ENCODE measurements at places on chromosomes 4 and X.

DNA sequence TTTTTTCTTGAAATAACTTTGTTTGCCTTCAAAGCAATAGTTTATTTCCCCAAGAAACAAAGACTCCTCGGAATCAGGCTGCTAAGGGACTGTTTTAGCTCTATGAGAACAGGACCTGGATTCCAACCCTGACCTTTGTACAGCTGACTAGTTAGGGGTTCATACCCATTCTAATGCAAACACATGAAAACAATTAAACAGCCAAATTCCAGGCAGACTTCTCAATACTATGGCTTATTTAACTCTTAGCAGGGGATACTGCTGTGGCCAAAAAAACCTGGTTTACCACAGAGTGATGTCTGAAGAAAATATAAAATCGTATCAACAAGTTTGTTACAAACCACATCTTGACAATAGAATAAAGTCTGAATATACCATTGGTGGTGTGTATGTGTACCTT lies 129.6 kb upstream of the INTU start:
- DNase-seq, result no peak

- DNase-seq, result no peak
Observed at GRCh38 chrX:96474029-96474740, 210.5 kb upstream of the DIAPH2 start.

- DNase-seq, result no peak
Observed at GRCh38 chrX:71291381-71291780, 7.9 kb downstream of the NONO start.

DNA sequence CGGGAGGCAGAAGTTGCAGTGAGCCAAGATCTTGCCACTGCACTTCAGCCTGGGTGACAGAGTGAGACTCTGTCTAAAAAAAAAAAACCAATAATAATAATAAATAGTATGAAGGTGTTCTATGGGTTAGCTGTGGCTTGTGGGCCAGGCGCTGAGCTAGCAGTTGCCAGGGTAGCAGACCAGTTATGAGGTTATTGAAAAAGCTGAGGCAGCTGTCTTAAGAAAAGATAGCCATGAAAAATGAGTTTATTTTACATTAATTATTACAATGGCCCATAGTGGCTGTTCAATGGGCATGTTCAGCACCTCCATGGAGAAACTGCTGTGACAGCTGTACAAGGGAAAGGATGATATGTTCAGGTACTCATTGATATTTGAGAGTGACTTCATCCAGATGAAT lies 13.3 kb upstream of the HSD17B10 start:
- no peak for DNase-seq

GRCh38 chrX:98490670-98491069 lies 1607.0 kb downstream of the RPA4 start:
- no peak for DNase-seq

DNA sequence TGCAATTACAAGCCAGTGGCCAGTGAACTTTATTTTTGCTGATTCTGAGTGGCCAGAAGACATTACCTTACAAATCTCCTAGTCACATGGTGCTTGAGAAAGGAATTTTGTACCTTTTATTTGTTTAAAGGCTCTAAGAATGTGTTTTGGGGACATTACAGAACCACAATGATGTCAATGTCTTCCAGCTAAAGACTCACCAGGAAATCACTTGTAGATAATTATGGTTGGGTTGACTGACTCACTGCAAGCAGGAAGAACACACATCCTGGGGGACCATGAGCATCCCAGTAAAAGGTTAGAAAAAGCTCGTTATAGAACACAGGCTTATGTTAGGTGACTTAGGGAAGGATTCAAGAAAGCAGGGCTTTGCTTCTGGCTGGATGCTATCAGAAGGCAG lies 119.4 kb upstream of the FAM9B start:
- DNase-seq, result no peak

DNA sequence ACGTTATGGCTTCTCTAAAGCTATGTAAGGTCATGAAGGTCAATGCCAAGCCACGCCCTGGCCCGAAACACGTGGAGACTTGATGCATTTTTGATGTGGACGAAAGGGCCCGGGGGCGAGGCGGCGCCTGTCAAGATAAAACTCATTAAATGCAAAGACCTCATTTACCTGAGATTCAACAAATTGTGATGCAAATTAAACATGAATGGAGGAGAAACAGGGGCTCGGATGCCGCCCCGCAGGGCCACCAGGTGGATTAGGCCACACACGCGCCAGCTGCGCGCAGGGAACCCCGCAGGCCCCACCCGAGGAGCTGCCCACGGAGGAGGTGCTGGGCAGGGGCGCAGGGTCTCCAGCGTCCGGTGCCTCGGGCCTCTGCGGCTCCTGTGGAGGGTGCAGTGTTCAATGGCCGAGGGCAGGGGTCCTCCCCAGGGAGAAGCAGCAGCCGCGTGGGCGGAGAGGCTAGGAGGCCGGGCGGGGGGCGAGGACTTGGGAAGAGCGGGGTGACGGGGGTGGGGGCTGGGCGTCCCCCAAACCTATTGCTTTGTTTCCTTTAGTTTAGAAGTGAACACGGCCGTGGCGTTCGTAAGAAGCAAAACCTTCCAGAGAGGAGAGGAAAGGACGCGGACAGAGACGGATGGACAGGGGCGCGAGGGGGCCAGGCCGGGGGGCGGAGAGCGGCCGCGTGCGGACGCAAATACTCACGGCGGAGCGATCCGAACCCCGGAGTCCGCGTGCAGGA lies 40.4 kb downstream of the CPLX1 start:
- DNase-seq, result no peak

DNA sequence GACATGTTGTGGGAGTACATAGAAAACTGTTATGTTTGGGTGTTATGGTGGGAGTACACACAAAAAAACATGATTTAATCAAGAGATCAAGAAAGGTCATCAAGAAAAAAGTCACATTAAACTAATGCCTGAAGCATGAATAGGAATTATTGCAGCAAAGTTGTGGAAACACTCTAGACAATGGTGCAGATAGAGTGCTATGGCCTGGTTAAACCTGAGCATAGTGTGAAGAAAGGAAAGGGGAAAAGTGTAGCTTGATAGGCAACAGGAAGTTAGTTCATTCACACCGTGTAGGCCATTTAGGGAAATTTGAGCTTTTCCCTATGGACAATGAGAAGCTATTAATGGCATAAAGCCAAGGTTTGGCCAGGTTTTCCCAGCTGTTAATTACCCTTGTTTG lies 162.1 kb upstream of the EMCN start:
- DNase-seq, result no peak

DNA sequence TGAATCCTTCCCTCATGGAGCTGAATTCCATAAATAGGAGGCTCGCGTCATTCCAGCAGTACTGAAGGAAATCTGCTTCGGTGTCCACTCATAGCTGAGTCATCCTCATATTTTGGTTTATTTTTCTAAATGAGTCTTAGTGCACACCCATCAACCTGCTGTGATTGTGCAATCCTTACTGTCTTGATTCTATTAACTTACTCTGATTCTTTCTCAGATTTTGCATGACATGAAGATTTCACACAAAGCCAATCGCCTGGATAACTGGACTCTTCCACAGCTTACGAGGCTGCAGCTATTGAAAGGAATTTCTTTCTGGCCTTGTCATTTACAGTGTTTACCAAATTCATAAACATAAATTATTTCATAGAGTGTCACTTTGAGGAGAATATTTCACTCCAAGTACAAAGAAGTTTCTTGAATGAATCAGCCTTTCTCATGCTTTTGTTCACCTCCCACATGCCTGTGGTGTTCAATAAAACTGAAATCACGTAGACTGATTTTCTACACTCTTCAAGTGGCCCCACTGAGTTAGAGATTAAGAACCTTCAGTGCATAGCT lies 207.6 kb upstream of the SLITRK2 start:
- DNase-seq, result no peak

- DNase-seq, result no peak
Observed at GRCh38 chr4:172543249-172543648, 625.4 kb upstream of the GALNT7 start.
